ENCODE measurements at places on chromosomes 4 and X. TPM values are rescaled to one million over a fixed set of nuclear protein-coding genes. Genes with fewer than 3 reads are reported as not detected.

GRCh38 chrX:13463608-13464007, 105.8 kb upstream of the EGFL6 start:
- no peak overlapping the region for H3K27ac ChIP-seq
- H3K4me1 ChIP-seq, result no peaks in the 10 kb centered on the region
- H3K36me3 ChIP-seq, result no peaks in the 10 kb centered on the region
- DNase-seq, result no peak
- no peak overlapping the region for H3K4me3 ChIP-seq

DNA sequence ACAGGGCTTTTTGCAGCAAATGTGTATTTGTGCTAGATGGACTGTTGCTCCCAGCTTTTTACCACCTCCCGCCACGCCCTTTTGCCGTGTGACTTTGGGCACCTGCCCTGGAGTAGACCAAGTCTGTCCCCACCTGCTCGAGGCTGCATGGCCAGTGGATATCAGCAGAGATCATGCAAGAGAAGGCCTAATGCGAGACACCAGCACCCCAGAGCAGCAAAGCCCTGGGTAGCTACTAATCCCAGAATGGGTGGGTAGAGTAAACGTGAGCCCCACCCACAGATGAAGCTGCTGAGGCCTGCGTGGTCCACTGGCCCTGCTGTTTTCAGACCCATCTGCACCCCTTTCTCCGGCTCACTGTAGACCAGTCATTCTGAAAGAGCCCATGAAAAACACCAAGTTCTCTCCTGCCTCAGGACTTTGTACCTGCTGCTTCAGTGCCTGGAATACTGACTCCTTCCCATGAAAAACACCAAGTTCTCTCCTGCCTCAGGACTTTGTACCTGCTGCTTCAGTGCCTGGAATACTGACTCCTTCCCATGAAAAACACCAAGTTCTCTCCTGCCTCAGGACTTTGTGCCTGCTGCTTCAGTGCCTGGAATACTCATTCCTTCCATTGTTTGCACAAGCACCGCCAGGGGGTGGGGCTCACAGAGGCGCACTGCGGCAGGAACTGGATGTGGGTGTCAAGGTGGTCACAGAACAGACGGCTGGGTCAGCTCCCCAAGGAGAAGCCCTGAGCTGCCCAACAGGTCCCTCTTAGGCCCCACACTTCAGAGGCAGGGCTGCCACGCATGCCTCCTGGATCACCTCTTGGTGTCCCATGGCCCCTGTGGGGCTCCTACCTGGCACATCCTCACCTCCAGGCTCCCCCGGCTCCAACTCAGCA, 5.1 kb upstream of the TNIP2 start:
- H3K4me1 ChIP-seq, result peaks cover 14% of the 10 kb centered on the region
- no peaks in the 10 kb centered on the region for H3K27me3 ChIP-seq
- no peaks in the 10 kb centered on the region for H3K36me3 ChIP-seq
- no peak for DNase-seq
- no peak overlapping the region for H3K27ac ChIP-seq
- no peak overlapping the region for H3K4me3 ChIP-seq

GRCh38 chrX:51459125-51459524, 37.3 kb downstream of the NUDT11 start:
- no peaks in the 10 kb centered on the region for H3K36me3 ChIP-seq
- H3K4me1 ChIP-seq, result no peaks in the 10 kb centered on the region
- DNase-seq, result no peak
- no peak overlapping the region for H3K4me3 ChIP-seq

GRCh38 chrX:18537068-18537467, 111.7 kb downstream of the CDKL5 start:
- H3K27me3 ChIP-seq, result no peaks in the 10 kb centered on the region
- no peak for DNase-seq
- no peaks in the 10 kb centered on the region for H3K36me3 ChIP-seq
- H3K4me3 ChIP-seq, result no peak overlapping the region

GRCh38 chr4:24559889-24560288, 24.5 kb downstream of the DHX15 start:
- no peak overlapping the region for H3K27ac ChIP-seq
- DNase-seq, result no peak
- H3K4me3 ChIP-seq, result no peak overlapping the region
- H3K27me3 ChIP-seq, result no peaks in the 10 kb centered on the region
- peaks cover 3% of the 10 kb centered on the region for H3K36me3 ChIP-seq

- H3K4me3 ChIP-seq, result no peak overlapping the region
- H3K36me3 ChIP-seq, result no peaks in the 10 kb centered on the region
- no peaks in the 10 kb centered on the region for H3K27me3 ChIP-seq
- H3K27ac ChIP-seq, result no peak overlapping the region
- no peak for DNase-seq
- H3K4me1 ChIP-seq, result no peaks in the 10 kb centered on the region
Measured at GRCh38 chrX:30935985-30936384, 46.9 kb upstream of the TAB3 start.

Gene CXCL5
- not detected for polyA plus RNA-seq

- H3K27me3 ChIP-seq, result no peaks in the 10 kb centered on the region
- no peaks in the 10 kb centered on the region for H3K36me3 ChIP-seq
- peak; percentile 15 for DNase-seq
- H3K4me3 ChIP-seq, result no peak overlapping the region
- H3K4me1 ChIP-seq, result no peaks in the 10 kb centered on the region
Measured at GRCh38 chr4:113919611-113920010, 59.8 kb downstream of the ARSJ start.

- no peaks in the 10 kb centered on the region for H3K27me3 ChIP-seq
- no peaks in the 10 kb centered on the region for H3K4me1 ChIP-seq
- H3K36me3 ChIP-seq, result no peaks in the 10 kb centered on the region
- no peak overlapping the region for H3K27ac ChIP-seq
- H3K4me3 ChIP-seq, result no peak overlapping the region
Measured at GRCh38 chr4:103895876-103896465, 176.2 kb upstream of the TACR3 start.

DNA sequence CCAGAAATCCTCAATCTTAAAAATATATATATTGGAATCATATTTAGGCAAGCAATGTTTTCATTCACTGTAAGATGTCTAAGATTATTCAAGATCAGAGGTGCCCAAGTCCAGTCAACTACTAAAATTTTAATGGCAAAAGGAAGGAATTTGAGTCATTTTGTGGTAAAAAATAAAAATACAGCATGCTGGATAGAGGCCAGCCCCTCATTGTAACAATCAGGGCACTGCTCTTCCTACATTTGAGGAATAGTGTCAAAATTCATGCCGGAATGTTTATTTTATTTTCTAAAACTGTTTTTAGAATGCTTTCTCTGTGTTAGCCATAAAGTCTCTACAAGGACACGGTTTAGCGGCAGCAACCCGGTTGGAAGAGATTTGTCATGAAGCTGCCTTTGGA, 49.9 kb upstream of the SRD5A3 start:
- H3K27ac ChIP-seq, result no peak overlapping the region
- no peaks in the 10 kb centered on the region for H3K4me1 ChIP-seq
- no peaks in the 10 kb centered on the region for H3K36me3 ChIP-seq
- no peaks in the 10 kb centered on the region for H3K27me3 ChIP-seq

GRCh38 chr4:155769090-155769489, 10.3 kb downstream of the GUCY1B1 start:
- H3K4me3 ChIP-seq, result no peak overlapping the region
- H3K27ac ChIP-seq, result no peak overlapping the region
- H3K27me3 ChIP-seq, result no peaks in the 10 kb centered on the region
- H3K36me3 ChIP-seq, result no peaks in the 10 kb centered on the region
- DNase-seq, result no peak

GRCh38 chrX:49308604-49309269, 5.3 kb downstream of the GAGE10 start:
- H3K36me3 ChIP-seq, result no peaks in the 10 kb centered on the region
- H3K27me3 ChIP-seq, result no peaks in the 10 kb centered on the region

- H3K27me3 ChIP-seq, result no peaks in the 10 kb centered on the region
- H3K4me3 ChIP-seq, result no peak overlapping the region
- H3K36me3 ChIP-seq, result no peaks in the 10 kb centered on the region
- H3K4me1 ChIP-seq, result no peaks in the 10 kb centered on the region
- H3K27ac ChIP-seq, result no peak overlapping the region
- no peak for DNase-seq
Measured at GRCh38 chr4:40482985-40483647, 146.5 kb downstream of the RBM47 start.

Gene GPR34
- polyA plus RNA-seq, result 0.53 TPM

- no peaks in the 10 kb centered on the region for H3K36me3 ChIP-seq
- H3K4me3 ChIP-seq, result no peak overlapping the region
- no peaks in the 10 kb centered on the region for H3K27me3 ChIP-seq
- H3K27ac ChIP-seq, result no peak overlapping the region
- DNase-seq, result peak; percentile 20
Measured at GRCh38 chrX:50579955-50580354, 109.3 kb upstream of the DGKK start.

Data from CD4-positive, alpha-beta memory T cell (primary cell).